ENCODE measurements at places on chromosomes 3 and 15. TPM values are rescaled to one million over a fixed set of nuclear protein-coding genes. Genes with fewer than 3 reads are reported as not detected.

Gene DUOX1
- total RNA-seq = not detected

Gene SOX14
- total RNA-seq = not detected

Gene STRA6
- 11.2 TPM for total RNA-seq

Gene EOMES
- total RNA-seq = not detected

Gene CHRM5
- total RNA-seq = not detected

Gene CKMT1B
- not detected for total RNA-seq

Gene GOLGA8G
- not detected for total RNA-seq

Gene LRRC2
- total RNA-seq = not detected

Gene CPLX3
- not detected for total RNA-seq

Gene HIGD2B
- not detected for total RNA-seq

Gene TGFBR2
- total RNA-seq = 113 TPM

Gene CELSR3
- total RNA-seq = 0.86 TPM

Gene PDCD10
- total RNA-seq = 68.6 TPM

Gene LDHAL6B
- total RNA-seq = not detected

Gene EFHB
- not detected for total RNA-seq

Gene CRYBG3
- total RNA-seq = 9.7 TPM

Gene HTR3E
- not detected for total RNA-seq

Gene NR1I2
- total RNA-seq = not detected

Gene ILDR1
- not detected for total RNA-seq

Gene CCDC191
- 0.86 TPM for total RNA-seq

Gene APBA2
- total RNA-seq = 7.2 TPM

Gene IL17RE
- 5.5 TPM for total RNA-seq

Gene FES
- total RNA-seq = 42.9 TPM

Gene MAP6D1
- 10.4 TPM for total RNA-seq

Gene GOLGA6L10
- 1.8 TPM for total RNA-seq

Gene TFG
- 151 TPM for total RNA-seq

Gene SCN11A
- total RNA-seq = not detected

Gene LIPH
- total RNA-seq = under 0.01 TPM

Gene TICRR
- 3.2 TPM for total RNA-seq

Gene GOLGA8T
- total RNA-seq = not detected

Gene ZKSCAN7
- total RNA-seq = 4.9 TPM

Gene ZNF774
- total RNA-seq = 0.18 TPM

Gene GOLGA8H
- total RNA-seq = 0.18 TPM

Gene IL5RA
- total RNA-seq = not detected

Gene OR5AC2
- total RNA-seq = not detected

Gene BOC
- total RNA-seq = 12.2 TPM

Gene SHF
- total RNA-seq = 7.8 TPM

Gene ROPN1
- total RNA-seq = 0.18 TPM

Gene ADAMTS7
- total RNA-seq = 3.2 TPM

Gene CSPG4
- total RNA-seq = 138 TPM

Gene RLBP1
- not detected for total RNA-seq

Gene SNTN
- total RNA-seq = not detected

Gene PRR20G
- total RNA-seq = not detected

Gene PLA2G4F
- total RNA-seq = not detected

Gene AADACL2
- not detected for total RNA-seq

Gene STAB1
- 1.9 TPM for total RNA-seq

Gene ZNF620
- 0.18 TPM for total RNA-seq

Gene MYO9A
- 15.3 TPM for total RNA-seq

Gene MITF
- total RNA-seq = 25.4 TPM

Gene TMC3
- total RNA-seq = not detected

Gene CRYGS
- total RNA-seq = not detected

Gene PAK6
- not detected for total RNA-seq

Gene RPL29
- 1,782 TPM for total RNA-seq

Gene CASR
- not detected for total RNA-seq

Gene TEX55
- not detected for total RNA-seq

Gene THAP10
- total RNA-seq = 6.9 TPM

Gene SLC24A5
- not detected for total RNA-seq

Gene SNRPA1
- total RNA-seq = 83.6 TPM

Gene NEK10
- total RNA-seq = 6.7 TPM

Data from myometrial cell (primary cell).